ENCODE measurements at places on chromosomes 16 and 17.

GRCh38 chr17:7324438-7324779 lies 4.7 kb downstream of the NEURL4 start:
- DNase-seq: no peak

- no peak for DNase-seq
These were observed 36.0 kb downstream of the USP32 start for GRCh38 chr17:60355663-60356594.

DNA sequence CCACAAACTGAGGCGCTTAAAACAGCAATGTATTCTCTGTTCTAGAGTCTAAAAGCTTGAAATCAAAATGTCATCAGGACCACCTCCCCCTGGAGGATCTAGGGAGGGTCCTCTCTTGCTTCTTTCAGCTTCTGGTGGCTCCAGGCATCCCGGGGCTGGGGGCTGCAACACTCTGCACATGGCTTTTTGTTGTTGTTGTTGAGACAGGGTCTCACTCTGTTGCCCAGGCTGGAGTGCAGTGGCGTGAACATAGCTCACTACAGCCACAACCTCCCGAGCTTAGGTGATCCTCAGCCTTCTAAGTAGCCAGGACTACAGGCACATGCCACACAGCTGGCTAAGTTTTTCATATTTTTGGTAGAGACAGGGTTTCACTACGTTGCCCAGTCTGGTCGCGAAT lies 37.0 kb upstream of the SNN start:
- no peak for DNase-seq

GRCh38 chr17:4733073-4733531 lies 1.9 kb downstream of the MED11 start:
- no peak for DNase-seq

GRCh38 chr16:11076259-11077018 lies 132.1 kb downstream of the CLEC16A start:
- no peak for DNase-seq

GRCh38 chr17:39706921-39707337 lies 7.1 kb downstream of the ERBB2 start:
- DNase-seq: peak; percentile 35

- DNase-seq: no peak
These were observed 128.5 kb downstream of the PARN start for GRCh38 chr16:14501331-14502255.

- DNase-seq: no peak
These were observed 21.5 kb downstream of the DCAF7 start for GRCh38 chr17:63571632-63572310.

- no peak for DNase-seq
These were observed 5.7 kb upstream of the CD300LG start for GRCh38 chr17:43841282-43841681.

GRCh38 chr16:4316864-4317531 lies 1.1 kb downstream of the GLIS2 start:
- DNase-seq: no peak

- no peak for DNase-seq
These were observed 3.0 kb downstream of the TMEM132E start for GRCh38 chr17:34582185-34582900.

Measured in CD4-positive, alpha-beta memory T cell (primary cell).